NCI-H524 treated with DMSO at 0.1 percent for 48 hours (cell line): ENCODE measurements at places on chromosomes 11 and 22.

DNA sequence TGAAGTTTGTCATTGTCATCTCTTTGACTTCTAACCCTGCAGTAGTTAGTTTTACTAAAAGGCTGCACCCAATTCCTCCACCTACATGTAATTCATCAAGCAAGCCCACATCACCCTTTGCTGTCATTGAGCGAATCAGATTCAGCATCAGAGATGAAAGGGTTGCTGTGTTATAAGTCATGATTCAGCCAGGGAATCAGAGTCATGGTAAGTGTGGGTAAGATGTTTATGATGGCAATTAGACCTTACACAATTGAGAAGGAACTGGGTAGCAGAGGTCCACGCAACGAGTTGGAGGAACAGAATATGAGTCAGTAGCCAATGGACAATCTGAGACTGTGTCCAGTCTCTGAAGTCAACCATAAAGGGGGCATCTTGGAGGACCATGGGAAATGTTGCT is 162.8 kb upstream of the SNX19 start:
- DNase-seq, result no peak

- no peak for DNase-seq
Measured at GRCh38 chr11:124543554-124543953, at the start of gene OR8B12. TSS of gene OR8B12 (minus strand) at chr11:124543654. CDS start at chr11:124543654, 0 bp downstream.

DNA sequence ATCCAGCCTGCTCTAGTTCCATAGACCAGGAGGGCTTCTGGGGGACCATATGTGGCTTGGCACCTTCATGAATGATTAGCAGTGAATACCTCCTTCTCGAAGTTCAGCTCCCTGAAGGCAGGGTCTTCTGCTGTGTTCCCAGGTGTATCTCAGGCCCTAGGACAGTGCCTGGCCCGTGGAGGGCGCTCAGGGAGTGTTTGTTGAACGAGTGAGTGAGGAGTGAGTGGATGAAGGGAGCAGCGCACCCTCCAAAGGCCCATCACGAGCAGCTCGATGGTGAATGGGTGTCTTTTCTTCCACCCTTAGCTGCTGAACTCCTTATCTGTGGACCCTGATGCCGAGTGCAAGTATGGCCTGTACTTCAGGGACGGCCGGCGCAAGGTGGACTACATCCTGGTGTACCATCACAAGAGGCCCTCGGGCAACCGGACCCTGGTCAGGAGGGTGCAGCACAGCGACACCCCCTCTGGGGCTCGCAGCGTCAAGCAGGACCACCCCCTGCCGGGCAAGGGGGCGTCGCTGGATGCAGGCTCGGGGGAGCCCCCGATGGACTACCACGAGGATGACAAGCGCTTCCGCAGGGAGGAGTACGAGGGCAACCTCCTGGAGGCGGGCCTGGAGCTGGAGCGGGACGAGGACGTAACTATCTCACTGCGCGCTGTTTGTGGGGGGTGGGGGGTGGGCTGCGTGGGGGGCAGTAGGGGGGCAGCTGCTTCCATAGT is 9.5 kb downstream of the ANO1 start:
- DNase-seq, result no peak

DNA sequence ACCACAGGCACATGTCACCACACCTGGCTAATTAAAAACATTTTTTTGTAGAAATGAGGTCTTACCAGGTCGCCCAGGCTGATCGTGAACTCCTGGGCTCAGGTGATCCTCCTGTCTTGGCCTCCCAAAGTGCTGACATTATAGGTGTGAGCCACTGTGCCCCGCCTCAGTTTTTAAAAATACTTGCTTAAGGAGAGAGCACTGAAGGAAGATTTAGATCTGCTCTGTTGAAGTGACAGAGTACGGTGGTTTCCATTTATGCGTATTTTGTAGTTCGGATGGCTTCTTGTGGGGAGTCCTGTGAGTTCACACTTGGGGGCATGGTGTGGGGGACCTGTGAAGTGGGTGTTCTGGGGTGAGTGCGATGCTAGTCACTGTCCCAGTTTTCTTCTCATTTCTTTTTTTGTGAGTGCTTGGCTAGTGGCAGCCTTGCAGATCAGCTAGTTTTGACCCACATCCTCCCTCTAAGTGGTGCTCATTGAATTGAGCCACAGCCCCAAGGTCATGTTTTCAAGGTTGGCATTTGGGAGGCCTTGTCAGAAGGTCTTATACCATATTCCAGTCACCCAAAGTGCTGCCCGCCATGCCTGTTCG is 31.5 kb downstream of the PTPRJ start:
- DNase-seq, result no peak

DNA sequence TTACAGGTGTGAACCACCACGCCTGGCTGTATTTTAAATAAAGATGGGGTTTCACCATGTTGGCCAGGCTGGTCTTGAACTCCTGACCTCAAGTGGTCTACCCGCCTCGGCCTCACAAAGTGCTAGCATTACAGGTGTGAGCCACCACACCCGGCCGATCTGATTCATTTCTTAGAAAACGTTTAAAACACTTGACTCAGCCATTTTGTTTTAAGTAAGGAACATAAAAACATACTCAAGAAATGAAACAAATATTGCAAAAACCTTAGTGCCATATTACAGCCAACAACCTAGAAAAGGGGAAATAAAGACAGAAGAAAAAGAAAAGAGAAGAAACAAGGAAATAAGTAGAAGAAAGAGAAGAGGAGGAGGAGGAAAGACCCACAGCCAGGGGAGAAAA is 17.4 kb downstream of the LRFN4 start:
- no peak for DNase-seq

DNA sequence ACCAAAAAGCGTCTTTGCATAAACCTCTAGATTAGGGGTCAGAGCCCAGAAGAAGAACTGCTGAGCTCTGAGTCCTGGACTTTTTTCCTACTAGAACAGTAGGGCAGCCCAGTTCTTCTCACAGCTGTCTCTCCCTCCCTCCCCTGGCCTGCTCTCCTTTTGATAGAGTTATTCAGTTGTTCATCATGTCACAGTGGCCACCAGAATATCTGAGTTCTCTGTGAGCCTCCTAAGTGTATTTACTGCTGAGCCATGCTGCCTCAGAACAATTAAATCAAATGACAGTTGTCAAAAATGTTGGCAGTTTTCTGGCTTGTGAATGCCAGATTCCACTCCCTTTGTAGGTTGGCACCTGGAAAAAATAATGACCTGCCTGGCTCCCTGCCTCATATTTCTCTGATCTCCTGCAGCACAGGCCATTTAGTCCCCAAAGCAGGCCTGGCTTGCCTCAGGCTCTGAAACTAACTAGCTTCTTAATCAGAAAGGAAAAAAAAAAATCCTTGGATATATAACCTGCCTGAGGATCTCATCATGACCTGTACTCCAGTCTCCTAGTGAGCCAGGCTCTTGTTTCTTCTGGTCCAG is 377.4 kb upstream of the LARGE1 start:
- DNase-seq, result no peak

GRCh38 chr22:50008151-50009040 is 4.2 kb downstream of the IL17REL start:
- DNase-seq, result no peak

- no peak for DNase-seq
Measured at GRCh38 chr22:42895087-42895486, 38.0 kb upstream of the ARFGAP3 start.

DNA sequence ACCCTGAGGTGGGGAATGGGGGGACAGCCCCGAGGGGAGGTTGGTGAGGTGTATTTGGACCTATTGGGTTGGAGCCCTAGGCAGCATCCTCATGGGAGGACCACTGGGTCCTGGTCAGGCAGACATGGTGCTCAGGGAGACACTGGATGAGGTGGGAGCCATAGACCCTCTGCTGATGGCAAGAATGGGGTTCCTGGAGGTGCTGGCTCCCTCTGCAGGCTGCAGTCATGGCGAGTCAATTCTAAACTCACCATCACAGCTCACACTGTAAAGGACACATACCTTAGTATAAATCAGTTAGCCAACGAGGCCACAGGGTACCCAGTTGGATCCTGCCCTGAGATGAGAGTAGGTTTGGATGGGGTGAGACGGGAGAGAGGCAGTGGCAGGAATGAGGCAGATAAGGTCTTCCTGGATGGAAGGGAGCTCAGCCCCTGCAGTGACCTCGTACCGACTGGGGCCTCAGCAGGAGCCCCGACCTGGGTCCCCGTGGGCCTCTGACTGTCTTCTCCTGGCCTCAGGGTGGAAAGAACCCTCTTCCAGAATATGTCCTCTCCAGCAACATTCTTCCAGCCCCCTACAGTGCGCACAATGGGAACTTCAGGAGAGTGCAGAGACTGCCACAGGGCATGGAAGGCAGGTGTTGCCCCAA is 1.7 kb upstream of the GAB4 start:
- DNase-seq, result no peak

GRCh38 chr11:29527391-29527936 is 489.4 kb downstream of the KCNA4 start:
- no peak for DNase-seq

- no peak for DNase-seq
Measured at GRCh38 chr22:44689173-44689572, 12.8 kb upstream of the PRR5 start.

- DNase-seq, result no peak
Measured at GRCh38 chr22:36366291-36366708, 21.5 kb downstream of the MYH9 start.

DNA sequence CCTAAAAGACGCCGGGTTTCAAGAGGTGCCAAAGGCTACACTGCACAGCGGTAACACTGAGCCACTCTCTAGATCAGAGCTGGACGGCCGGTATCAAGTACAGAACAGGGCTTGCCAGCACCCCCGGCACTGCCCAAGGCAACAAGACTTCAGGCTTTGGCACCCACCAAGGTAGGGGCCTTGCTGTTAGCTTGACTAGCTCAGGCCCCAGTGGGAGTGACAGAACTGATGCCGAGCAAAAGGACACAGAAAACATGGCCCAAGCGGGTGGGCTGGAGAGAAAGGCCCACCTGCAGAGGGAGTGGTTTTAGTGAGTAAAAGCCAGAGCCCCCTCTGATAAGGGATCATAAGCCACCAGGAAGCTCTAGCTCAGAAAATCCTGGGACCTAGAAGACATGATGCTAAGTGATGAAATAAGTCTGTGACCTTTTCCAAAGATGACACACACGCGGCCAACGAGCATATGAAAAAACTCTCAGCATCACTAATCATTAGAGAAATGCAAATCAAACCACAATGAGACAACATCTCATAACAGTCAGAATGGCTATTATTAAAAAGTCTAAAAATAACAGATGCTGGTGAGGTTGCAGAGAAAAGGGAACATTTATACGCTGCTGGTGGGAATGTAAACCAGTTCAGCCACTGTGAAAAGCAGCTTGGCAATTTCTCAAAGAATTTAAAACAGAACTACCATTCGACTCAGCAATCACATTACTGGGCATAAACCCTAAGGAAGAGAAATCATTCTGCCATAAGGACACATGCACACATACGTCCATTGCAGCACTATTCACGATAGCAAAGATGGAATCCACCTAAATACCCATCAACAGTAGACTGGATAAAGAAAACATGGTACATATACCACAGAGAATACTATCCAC is 12.9 kb downstream of the EHD1 start:
- no peak for DNase-seq

GRCh38 chr11:63470311-63470710 is 20.7 kb downstream of the PLAAT5 start:
- no peak for DNase-seq

DNA sequence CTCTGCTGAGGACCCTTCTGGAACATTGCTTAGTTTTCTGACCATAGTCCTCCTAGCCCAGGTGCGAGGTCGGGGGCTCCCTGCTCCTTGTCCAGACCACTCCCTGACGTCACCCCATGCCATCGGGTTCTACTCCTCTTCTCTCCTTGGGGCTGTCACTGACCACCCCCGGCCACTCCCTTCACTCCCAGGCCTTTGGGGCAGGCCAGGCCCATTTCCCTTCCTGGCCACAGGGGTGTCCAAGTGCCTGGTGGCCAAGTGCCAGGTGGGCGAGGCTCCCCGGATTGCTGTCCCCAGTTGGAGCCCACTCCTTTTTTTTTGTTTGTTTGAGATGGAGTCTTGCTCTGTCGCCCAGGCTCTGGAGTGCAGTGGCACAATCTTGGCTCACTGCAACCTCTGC is 19.5 kb downstream of the MRGPRD start:
- no peak for DNase-seq

DNA sequence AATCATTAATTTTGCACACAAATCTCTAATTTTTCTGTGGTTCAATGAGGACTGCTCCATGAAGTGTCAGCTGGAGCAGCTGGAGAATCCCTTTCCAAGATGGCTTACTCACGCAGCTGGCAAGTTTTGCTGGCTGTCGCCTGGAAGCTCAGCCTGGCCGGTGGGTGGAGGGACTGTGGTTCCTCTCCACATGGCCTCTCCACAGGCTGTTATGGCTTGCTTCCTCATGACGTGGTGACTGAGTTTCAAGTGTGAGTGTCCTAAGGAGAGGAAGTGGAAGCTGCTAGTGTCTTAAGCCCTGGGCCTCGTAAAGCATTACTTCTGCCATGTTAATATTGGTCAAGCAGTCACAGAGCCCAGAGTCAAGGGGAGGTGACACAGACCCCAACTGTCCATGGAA is 14.0 kb upstream of the NRIP3 start:
- no peak for DNase-seq

DNA sequence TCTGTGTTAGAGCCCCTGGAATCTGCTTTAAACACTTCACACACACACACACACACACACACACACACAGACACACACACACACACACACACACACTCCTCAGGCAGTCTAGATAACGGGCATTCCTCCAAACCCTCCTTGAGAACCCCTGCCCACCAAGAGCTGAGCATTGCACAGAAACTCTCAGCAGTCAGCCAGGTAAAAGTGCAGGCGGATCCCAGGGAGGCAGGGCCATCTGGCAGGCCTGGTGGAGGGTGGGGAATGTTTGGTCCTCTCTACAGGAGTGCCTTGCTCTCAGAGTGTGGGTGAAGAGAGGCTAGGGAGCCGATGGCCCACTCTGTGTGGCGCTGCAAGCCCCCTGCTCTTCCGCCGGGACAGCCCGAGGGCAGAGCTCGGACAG is 190.2 kb downstream of the BUD13 start:
- DNase-seq, result peak; percentile 18

DNA sequence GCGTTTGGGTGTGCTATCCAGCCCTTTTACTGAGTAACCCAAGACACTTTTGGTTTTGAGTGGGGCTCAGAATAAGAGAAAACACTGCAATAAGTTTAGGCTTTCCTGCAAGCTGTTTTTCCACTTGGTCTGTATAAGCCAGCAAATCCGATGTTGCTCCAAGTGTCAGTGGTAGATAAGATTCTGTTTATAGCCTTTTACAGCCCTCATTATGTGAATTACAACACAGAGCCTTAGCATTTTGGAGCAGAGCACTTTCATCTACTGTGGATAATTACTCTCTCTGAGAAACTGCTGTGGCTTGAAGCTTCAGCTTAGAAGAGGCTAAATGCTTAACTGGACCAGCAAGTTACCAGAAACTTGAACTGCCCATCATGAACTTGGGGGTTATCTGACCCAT is 601.1 kb downstream of the JRKL start:
- no peak for DNase-seq
